ENCODE measurements at places on chromosomes 12 and 14.

GRCh38 chr12:96472384-96472783 is 17.0 kb upstream of the CFAP54 start:
- DNase-seq = no peak

GRCh38 chr14:69321601-69322330 is 61.8 kb downstream of the GALNT16 start:
- DNase-seq = no peak

- DNase-seq = no peak
Observed at GRCh38 chr14:95765051-95765450, 51.1 kb upstream of the TCL1A start.

- no peak for DNase-seq
Observed at GRCh38 chr12:19546027-19546426, 106.7 kb downstream of the AEBP2 start.

- DNase-seq = no peak
Observed at GRCh38 chr12:59027199-59027598, 106.9 kb upstream of the LRIG3 start.

DNA sequence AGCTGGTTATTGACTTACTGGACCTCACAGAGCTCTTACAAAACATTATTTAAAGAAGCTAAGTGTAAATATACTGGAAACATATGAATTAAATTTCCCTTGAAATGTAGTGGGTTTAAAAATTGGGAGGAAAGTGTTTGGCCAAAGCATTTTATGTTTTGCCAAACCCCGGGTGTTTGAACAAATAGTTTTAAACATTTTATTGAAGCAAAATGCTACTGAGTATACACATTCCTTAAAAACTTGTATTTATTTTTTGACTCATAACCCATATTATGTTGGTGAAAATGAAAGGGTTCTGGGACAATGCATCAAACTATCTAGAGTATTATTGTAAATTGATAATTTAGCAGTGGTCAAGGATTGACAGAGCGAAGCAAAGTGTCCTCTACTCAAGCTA is 1048.5 kb downstream of the SLC6A15 start:
- DNase-seq = no peak

DNA sequence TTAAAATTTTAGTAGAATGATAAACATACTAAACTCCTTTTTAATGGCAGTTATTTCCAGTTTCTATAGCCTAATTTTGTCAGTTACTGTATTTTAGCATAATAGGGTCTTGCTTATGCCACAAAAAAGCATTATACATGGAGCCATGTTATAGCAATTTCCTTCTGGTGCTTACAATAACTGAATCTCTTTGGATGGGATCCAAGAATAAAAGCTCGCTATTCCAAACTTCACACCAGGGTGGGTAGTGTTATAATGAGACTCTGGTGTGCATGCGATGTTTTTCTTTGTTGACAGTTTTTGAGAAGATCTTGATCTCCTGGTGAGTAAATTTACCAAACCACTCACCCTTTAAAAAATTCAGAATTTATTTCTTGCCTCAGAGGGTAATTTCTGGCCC is 90.4 kb upstream of the CCDC91 start:
- DNase-seq = no peak

DNA sequence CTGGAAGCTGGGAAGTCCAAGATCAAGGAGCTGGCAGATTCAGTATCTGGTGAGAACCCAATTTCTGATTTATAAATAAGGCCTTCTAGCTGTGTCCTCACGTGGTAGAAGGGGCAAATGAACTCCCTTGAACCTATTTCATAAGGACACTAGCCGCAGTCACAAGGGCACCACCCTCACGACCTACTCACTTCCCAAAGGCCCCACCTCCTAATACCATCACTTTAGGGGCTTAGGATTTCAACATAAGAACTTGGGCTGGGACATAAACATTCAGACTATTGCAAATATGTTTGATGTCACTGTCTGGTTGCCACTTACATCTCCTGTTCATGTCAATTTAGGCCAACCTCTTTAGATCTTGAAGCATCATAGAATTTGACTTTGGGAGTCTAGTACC is 10.8 kb upstream of the CNIH1 start:
- no peak for DNase-seq

DNA sequence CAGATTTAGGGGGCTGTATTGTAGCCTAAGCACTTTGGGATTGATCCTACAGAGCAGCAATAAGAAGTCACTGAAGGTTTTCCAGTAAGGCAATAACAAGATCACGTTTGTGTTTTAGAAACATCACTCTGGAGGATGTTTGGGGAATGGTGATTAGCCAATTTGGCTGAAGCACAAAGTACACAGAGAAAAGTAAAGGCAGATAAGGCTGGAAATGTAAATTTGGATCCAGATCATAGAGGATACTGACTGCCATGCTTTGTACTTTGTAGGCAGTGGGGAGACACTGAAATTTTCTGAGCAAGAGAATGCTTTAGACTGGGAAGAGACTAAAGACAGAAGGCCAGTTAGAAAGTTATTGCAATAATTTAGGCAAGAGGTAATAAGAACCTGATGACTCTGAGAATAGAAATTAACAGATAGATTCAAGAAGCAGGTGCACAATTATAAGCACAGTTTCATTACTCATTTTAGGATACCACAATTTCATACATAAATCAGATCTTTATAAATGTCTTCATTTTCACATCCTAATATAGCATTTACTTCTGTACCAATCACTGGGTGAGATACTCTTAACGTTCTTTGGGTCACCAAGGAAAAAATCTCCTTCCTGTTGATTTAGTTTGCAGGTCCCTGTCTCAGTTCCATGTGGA is 314.5 kb upstream of the GARIN6 start:
- no peak for DNase-seq

DNA sequence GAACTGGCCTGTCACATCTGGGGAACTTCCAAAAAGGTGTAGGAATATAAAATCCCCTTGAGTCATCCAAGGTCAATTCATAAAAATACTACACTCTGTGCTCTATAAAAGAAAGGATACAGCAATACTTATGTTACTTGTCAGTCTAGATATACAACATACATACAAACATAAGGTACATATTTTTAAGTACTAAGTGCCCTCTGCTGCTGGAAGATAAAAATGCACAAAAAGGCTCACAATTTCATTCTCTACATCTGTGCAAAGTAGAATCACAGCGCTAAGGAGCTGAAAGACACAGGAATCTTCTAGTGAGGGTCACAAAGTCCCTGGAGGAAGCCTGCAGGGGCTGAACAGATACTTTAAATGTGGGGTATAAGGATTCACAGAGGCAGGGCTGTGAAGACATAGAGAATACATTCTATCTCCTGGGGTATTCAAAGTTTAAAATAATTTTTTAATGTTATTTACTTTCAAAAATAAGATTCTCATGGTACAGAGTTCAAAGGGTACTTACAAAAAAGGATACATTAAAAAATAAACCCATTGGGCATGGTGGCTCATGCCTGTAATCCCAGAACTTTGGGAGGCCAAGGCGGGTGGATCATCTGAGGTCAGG is 10.2 kb upstream of the GOLGA5 start:
- peak; percentile 75 for DNase-seq

- no peak for DNase-seq
Observed at GRCh38 chr14:71665781-71666180, 266.4 kb upstream of the RGS6 start.

- peak; percentile 10 for DNase-seq
Observed at GRCh38 chr14:35879654-35880249, 53.6 kb downstream of the BRMS1L start.

DNA sequence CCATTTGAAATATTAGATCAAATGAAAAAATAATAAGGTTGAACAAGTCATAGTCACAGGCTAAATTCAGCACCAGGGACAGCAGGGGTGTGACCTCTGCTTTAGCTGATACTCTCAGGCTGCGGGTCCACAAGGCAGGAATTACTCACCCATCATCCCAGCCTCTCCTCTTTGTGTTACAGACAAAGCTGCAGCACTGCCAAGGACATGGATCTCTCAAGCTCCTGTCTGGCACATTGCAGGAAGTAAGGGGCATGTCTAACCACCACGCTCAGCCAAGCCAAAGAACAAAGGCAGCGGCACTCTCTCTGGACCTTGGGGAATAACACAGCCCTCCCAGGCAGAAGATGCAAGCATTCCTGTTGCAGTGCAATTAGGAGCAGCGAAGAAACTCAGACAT is 783.8 kb downstream of the VRK1 start:
- no peak for DNase-seq

GRCh38 chr12:62006076-62006732 is 254.0 kb upstream of the USP15 start:
- peak; percentile 43 for DNase-seq

- no peak for DNase-seq
Observed at GRCh38 chr12:127670294-127670693, 596.7 kb upstream of the TMEM132C start.

- DNase-seq = no peak
Observed at GRCh38 chr12:115993737-115994136, 283.8 kb downstream of the MED13L start.

DNA sequence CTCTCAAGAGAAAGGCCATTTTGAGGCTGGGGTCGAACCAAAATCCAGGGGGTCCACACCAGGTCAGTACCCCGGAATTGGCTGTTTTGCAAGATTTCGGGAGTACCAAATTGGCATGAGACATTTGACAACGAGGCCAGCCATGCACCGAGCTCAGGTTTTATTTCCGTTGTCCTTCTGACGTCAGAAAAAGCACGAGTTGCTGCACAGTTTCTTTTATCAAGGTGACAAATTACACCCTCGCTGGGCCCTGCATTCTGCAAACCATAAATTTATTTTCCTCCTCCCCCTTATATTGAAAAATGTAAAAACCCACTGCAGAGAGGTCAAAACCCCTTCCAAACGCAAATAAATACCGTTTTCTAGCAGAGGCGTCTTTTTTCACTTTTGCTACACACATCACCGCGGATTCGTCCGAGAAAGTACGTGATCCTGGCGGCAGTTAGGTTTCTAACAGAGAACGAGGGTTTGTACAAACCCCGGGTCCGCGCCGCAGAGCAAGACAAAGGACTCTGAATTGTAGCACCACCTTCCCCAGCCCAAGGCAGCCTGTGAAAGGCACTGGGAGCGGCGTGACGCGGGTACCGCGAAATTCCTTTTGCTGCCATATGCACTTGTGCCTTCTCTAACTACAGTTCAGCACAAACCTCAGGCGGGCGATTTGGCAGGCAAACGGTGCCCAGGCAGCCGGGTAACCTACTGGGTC is 1.8 kb downstream of the SLC38A1 start:
- peak; percentile 55 for DNase-seq

DNA sequence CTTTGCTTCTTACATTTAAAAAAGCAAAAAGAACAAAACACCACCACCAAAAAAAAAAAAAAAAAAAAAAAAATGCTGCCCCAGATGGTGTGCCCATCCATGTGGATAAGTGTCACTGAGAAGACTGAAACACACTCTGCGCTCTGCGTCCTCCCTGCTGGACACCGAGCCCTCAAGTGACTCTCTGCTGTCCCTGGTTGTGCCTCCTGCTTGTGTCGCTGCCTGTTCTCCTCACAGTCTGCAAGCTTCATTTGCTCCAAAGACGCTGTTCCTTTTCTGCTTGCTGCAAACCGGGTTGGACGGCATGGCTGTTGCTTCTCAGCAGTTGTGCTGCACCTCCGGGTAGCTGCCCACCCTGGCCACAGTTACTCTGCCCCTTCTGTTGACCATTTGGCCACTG is 276.2 kb upstream of the ATP2B1 start:
- DNase-seq = no peak

GRCh38 chr12:100414739-100415138 is 57.9 kb downstream of the SLC17A8 start:
- no peak for DNase-seq

DNA sequence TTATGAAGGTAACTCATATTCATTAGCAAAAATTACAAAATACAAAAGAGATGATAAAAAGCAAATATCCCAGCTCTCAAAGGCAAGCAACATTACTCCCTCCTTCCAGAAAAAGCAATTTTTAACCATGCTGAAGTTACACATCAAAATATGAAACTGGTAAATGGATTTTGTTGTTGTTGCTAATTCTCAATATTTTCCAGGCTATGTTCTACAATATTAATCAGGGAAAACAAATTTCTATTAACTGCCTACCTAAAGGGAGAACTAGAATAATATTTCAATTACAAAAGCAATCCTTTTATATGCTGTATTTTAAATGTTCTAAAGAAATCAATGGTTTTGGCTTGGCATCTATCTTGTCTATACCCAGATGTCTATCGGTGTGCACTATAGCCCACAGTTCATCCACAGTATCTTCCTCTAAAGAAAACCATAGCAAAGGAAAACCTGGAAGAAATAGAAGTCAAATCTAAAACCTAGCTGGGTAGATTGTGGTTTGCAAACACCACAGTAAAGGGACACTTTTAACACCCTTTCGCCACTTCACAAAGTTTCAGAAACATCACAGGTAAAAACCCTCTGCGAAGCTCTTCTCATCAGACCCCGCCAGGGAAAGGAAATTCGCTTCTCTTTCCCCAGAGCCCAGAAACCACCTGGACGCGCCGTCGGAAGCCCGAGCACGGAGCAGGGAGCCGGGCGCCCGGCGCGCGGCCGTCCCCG is 32.0 kb downstream of the TC2N start:
- peak; percentile 66 for DNase-seq

All from Jurkat, Clone E6-1 (cell line).